ENCODE measurements at places on chromosomes 16 and 17.

GRCh38 chr17:29615048-29615385 lies 7.7 kb downstream of the CORO6 start:
- DNase-seq, result no peak
- no peak overlapping the region for H3K27ac ChIP-seq
- H3K36me3 ChIP-seq, result no peaks in the 10 kb centered on the region
- no peaks in the 10 kb centered on the region for H3K4me1 ChIP-seq
- H3K4me3 ChIP-seq, result no peak overlapping the region

- DNase-seq, result no peak
- H3K4me1 ChIP-seq, result no peaks in the 10 kb centered on the region
- no peak overlapping the region for H3K27ac ChIP-seq
- no peak overlapping the region for H3K4me3 ChIP-seq
- no peaks in the 10 kb centered on the region for H3K27me3 ChIP-seq
These were observed 9.2 kb downstream of the PER1 start for GRCh38 chr17:8142887-8143580.

DNA sequence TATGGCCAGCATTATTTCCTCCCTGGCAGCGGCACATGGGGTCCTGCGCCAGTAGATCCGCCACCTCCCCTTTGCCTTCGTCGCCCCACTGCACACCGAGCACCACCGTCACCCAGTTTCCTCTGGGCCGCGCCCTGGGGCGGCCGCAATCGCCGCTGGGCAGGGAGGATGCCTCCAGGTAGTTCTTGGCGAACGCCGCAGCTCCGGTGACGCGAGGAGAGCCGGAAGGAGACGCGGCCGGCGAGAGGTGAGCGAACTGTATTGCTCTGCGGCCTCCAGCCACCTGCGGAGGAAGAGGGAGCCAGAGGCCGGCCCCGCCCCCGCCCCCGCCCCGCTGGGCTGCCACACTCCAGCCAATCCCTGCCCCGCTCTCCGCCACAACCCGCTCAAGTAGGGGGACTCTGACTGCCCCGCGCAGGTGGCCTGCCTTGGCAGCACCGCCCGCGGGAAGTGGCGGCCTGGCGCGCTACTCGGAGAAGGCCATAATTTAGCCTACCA lies 11.8 kb upstream of the SLFN13 start:
- H3K27me3 ChIP-seq, result peaks cover 10% of the 10 kb centered on the region
- no peak overlapping the region for H3K4me3 ChIP-seq
- no peak overlapping the region for H3K27ac ChIP-seq
- H3K4me1 ChIP-seq, result no peaks in the 10 kb centered on the region

- no peak overlapping the region for H3K4me3 ChIP-seq
- H3K27me3 ChIP-seq, result no peaks in the 10 kb centered on the region
- no peaks in the 10 kb centered on the region for H3K36me3 ChIP-seq
- peaks cover 5% of the 10 kb centered on the region for H3K4me1 ChIP-seq
- DNase-seq, result no peak
- H3K27ac ChIP-seq, result no peak overlapping the region
These were observed 23.0 kb downstream of the NSMCE1 start for GRCh38 chr16:27245276-27246172.
